ENCODE measurements at places on chromosomes 7 and 10.

DNA sequence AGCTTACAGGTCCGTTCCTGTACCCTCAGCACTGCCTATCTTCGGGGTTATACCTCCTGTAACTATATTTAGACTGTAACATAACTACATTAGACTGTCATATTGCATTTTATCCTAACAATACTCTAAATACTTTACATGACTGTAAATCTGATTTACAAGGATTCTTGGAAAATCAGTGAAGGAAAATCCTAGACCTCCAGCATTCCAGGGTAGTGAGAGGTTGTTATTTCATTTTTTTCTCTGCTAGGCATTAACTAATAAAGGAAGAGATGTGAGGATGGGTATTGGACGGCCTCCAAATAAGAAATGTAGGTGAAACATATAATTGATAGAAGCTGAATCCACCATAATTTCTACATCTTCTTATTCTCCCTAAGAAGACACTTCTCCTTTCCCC lies 569.4 kb downstream of the CALN1 start:
- DNase-seq: no peak

- no peak for DNase-seq
Measured at GRCh38 chr10:125881192-125881591, at the start of gene DHX32. TSS of gene DHX32 (minus strand) at chr10:125881292. CDS start at chr10:125880824, 468 bp downstream.

- DNase-seq: peak; percentile 27
Measured at GRCh38 chr7:107045980-107046379, 1.5 kb downstream of the PRKAR2B start.

DNA sequence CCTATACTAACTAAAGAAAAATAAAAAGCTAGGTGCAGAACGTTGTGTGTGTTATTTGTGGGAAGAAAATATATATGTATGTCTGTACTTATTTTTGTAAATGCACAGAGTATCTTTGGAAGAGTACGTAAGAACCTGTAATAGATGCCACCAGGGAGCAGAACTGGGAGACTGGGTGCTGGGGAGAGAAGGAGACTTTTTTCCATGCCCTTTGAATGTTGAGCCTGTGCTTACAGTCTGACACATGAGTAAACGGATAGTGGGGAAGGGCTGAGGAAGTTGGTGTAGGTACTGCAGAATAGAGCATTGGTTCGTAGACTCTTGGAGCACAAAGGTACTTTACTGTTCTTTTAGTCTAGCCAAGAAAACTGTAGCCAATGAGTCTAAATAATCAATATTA lies 1.3 kb upstream of the SCRN1 start:
- DNase-seq: no peak

GRCh38 chr7:127751490-127752448 lies 99.8 kb downstream of the SND1 start:
- DNase-seq: peak; percentile 23

DNA sequence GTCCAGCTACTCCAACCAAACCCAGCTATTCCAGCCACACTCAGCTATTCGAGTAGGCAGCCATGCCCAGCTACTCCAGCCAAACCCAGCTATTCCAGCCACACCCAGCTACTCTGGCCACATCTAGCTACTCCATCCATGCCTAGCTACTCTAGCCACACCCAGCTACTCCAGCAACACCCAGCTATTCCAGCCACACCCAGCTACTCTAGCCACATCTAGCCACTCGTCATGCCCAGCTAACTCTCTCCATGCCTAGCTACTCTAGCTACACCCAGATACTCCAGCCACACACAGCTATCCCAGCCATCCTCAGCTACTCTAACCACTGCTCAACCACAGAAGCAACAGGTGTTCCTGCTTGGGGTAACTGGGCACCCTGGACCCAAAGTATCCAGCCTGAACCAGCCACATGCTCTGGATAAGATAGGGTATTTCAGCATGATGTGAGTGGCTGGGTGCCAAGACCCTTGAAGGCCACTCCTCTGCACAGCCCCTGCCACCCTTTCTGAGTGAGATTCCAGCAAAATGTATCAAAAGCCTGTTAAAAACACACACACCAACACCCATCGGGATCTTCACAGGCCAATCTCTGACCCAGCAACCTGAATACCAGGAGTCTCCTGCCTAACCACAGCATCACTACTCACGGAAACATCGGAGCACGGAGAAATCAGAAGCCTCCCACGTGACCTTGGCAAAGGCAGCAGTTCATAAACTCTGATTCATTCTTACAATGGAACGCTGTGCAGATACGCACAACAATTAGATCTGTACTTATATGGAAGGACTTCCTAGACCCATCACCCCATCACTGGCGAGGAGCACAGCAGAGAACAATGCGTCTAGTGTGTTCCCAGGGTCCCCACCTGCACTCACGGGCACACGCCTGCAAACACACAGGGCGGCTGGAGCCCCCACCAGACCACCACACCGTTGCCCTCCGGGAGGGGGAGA lies 51.8 kb upstream of the DNAAF5 start:
- no peak for DNase-seq

DNA sequence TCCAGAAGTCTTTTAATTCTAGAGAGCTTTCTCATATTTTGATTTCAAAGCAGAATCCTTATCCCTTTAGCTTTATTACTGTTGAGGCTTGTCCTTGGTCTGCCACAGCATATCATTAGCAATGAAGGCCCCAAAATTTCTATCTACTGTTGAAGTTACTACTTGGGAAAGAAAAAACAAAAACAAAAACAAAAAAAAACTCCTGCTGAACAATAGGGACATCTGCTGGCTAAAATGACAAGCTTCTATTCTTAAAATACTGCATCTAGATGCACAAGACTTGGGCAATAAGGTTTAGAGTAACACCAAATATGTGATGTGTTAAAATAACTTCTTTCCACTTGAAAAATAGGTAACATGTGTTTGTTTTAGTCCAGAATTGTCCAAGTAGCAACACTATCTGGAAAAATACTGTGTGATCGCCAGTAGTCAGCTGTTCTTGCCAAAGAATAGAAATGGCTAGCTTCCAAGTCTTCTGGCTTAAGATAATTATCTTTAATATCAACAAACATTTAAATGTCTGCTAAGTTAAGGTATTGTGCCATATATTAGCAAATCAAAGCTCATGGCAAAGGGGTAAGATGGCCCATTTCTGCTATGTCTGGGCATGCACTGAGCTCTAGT lies 3.8 kb upstream of the DMTF1 start:
- DNase-seq: peak; percentile 83

- DNase-seq: no peak
Measured at GRCh38 chr10:26780793-26781601, 79.8 kb downstream of the ABI1 start.

DNA sequence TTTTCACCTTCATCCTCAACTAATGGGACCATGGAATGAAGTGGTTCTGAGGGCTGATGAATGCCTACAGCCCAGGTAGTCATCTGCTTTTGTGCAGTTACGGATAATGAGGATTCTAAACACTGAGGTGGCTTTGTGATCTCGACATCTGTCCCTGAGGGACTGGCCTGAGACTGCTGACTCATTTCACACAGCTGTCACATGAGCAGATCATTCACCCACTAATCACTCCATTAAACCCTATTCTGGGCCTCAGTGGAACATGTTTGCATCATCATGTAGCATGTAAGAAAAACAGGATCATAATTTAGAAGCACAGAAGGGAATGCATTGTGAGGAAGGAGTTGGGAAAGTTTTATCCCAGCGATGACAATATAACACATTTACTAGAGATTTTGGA lies 79.4 kb upstream of the FEZF1 start:
- no peak for DNase-seq

DNA sequence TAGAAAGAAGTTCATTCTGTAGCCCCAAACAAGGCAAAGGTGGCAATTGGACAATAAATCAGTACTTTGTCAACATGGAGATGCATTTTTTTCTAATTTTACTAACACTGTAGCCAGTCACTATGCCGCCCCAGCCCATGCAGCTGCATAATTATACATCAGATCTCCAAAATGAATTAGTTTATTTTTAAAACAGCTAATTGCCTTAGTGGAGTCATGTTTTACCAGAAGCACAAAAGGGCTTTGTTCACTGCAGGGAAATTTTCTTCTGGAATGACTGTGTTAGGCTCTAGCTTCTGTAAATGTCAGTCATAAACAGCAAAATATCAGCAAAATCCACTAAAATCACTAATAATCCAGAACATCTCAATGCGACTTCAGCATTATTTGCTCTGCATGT lies 20.1 kb upstream of the HDAC9 start:
- DNase-seq: no peak

GRCh38 chr10:17651896-17652295 lies 7.9 kb downstream of the STAM start:
- no peak for DNase-seq

DNA sequence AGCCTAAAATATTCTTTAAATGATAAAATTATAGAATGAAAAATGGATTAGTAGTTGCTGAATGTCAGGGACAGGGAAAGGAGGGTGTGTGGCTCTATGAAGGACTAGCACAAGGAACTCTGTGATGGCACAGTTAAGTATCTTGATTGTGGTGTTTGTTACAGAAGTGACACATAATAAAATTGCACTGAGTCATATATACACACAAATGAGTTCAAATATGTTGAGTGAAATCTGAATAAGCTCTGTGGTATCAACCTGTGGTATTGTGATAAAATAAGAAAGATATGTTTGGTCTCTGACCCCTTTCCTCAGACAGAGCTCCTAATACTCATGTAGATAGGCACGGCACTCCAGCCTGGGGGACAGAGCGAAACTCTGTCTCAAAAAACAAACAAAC lies 181.5 kb upstream of the TRIM24 start:
- DNase-seq: no peak

- no peak for DNase-seq
Measured at GRCh38 chr7:155489862-155490696, 32.1 kb downstream of the EN2 start.

DNA sequence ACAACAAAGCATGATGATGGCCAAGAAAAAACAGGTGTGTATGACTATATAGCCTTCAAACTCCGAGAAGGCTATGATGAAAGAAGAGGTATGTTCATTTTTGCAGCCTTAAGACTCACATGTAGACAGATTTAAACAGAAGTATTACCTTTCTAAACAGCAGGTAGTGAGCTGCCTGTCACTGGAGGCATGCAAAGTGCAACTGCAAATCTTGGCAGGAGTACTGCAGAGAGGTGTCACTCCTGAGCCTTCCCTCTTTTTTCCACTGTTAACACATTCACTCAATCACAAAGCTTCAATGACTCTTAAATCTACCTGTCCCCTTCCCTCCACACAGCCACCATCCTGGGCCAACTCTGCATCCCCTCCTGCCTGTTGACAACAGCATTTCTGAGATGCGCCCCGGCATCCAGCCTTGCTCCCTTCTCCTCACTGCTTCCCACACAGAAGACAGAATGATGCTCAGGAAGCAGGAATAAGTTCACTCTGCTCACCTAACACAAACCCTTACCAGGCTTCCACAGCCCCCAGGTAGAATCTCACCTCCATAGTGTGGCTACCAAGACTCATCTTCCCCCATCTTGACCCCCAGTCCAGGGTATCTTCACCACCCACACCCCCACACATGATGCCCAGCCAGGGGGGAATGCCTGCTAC lies 161.9 kb upstream of the ZMIZ1 start:
- DNase-seq: no peak

GRCh38 chr10:6275022-6275997 lies 72.6 kb downstream of the PFKFB3 start:
- DNase-seq: peak; percentile 5

DNA sequence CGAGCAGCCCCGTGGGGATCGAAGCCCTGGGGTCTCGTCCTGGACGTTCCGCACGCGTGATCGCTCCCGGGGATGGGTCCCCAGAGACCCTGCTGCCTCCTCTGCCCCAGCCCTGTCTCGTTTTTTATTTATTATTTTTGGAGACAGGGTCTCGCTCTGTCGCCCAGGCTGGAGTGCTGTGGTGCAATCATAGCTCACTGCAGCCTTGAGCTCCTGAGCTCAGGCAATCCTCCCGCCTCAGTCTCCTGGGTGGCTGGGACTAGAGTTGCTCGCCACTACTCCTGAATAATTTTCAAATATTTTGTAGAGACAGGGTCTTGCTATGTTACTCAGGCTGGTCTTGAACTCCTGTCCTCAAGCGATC lies 319 bp upstream of the STX1A start:
- peak; percentile 56 for DNase-seq

GRCh38 chr10:21907436-21907835 lies 96.1 kb downstream of the DNAJC1 start:
- DNase-seq: no peak

Measured in OCI-M1 (cell line).